ENCODE measurements at places on chromosomes 1 and 21. TPM values are rescaled to one million over a fixed set of nuclear protein-coding genes. Genes with fewer than 3 reads are reported as not detected.
A peak's percentile ranks its signal among the peaks of the same experiment; 100 is the strongest.

- DNase-seq: no peak
- H3K4me1 ChIP-seq: no peaks in the 10 kb centered on the region
- H3K4me3 ChIP-seq: no peak overlapping the region
- no peak overlapping the region for H3K27ac ChIP-seq
- no peaks in the 10 kb centered on the region for H3K36me3 ChIP-seq
- no peaks in the 10 kb centered on the region for H3K27me3 ChIP-seq
Measured at GRCh38 chr1:58629031-58629462, 52.0 kb upstream of the TACSTD2 start.

- no peak overlapping the region for H3K27ac ChIP-seq
- peaks cover 4% of the 10 kb centered on the region for H3K4me1 ChIP-seq
- H3K27me3 ChIP-seq: no peaks in the 10 kb centered on the region
Measured at GRCh38 chr21:32710069-32710784, 17.6 kb downstream of the SYNJ1 start.

GRCh38 chr1:203590603-203591002 lies 36.0 kb upstream of the ATP2B4 start:
- H3K27ac ChIP-seq: no peak overlapping the region
- H3K36me3 ChIP-seq: no peaks in the 10 kb centered on the region
- DNase-seq: no peak
- H3K27me3 ChIP-seq: no peaks in the 10 kb centered on the region
- no peak overlapping the region for H3K4me3 ChIP-seq
- no peaks in the 10 kb centered on the region for H3K4me1 ChIP-seq

ZCCHC17 gene
- total RNA-seq: 18.7 TPM

DNA sequence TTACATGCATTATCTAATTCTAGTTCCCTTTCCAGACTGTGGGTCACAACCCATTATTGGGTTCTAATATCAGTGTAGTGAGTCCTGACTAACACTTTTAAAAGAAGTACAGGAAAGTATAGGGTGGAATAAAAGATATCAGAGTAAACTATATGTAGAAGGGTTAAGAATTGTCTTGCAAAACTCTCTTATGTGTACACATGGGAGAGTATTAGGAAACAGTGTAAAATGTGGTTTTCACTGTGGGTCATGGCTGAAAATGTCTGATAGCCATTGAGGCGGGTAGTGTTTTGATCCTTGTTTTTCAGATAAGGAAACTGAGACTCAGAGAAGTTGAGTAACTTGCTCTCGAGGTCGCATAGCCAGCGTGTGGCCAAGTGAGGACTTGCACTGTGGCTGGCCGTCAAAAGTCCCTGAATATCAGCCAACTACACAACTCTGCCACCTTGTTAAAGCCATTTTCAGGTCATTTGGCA lies 18.5 kb upstream of the MTARC1 start:
- H3K4me1 ChIP-seq: no peaks in the 10 kb centered on the region
- no peaks in the 10 kb centered on the region for H3K36me3 ChIP-seq
- peak overlapping the region; percentile 55 for H3K27ac ChIP-seq
- no peak overlapping the region for H3K4me3 ChIP-seq
- no peak for DNase-seq
- no peaks in the 10 kb centered on the region for H3K27me3 ChIP-seq

TSPEAR gene
- total RNA-seq: not detected

GRCh38 chr1:115135681-115136080 lies 46.4 kb upstream of the TSPAN2 start:
- no peak for DNase-seq
- no peak overlapping the region for H3K27ac ChIP-seq
- H3K36me3 ChIP-seq: no peaks in the 10 kb centered on the region
- H3K4me3 ChIP-seq: no peak overlapping the region

DNA sequence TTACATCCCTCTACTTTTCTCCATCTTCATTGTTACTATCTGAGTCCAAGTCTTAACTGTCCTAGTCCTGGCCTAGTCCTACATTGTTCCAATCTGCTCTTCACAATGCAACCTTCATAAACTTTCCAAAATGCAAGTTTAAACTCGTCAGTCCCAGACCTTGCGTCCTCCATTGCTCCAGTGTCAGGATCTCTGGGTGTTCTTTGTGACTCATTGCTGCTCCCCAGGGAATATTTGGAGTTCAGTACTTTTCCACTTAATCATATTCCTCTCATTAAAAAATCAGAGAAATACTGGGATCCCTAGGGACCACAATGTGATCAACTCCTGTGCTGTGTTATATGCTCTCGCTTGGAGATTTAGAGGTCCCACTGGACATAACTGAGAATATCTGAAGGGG lies 18.0 kb upstream of the KPRP start:
- H3K36me3 ChIP-seq: no peaks in the 10 kb centered on the region
- no peaks in the 10 kb centered on the region for H3K27me3 ChIP-seq
- no peak for DNase-seq
- H3K27ac ChIP-seq: no peak overlapping the region

DNA sequence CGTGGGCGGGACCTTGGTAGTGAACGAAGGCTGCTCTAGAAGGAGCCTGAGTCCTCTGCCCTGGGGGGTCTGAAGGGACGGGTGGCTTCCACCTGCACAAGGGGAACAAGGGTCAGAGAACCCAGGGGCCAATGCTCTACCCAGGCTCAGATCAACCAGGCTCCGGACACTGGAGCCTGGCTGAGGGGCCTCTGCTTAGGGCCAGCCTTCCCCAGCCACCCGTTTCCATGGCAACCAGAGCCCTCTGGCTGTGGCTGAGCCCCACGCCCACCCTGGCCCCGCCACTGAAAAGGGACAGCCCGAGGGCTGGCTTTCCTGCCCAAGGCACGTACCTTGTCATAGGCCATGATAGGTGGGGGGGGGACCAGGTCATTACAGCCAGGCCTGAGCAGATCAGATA lies 724.6 kb downstream of the PTPRU start:
- peaks cover 14% of the 10 kb centered on the region for H3K27me3 ChIP-seq
- H3K27ac ChIP-seq: no peak overlapping the region
- no peaks in the 10 kb centered on the region for H3K4me1 ChIP-seq
- no peak for DNase-seq

GRCh38 chr1:6002714-6003501 lies 10.7 kb upstream of the NPHP4 start:
- H3K4me3 ChIP-seq: no peak overlapping the region
- H3K27me3 ChIP-seq: peaks cover 3% of the 10 kb centered on the region
- H3K27ac ChIP-seq: no peak overlapping the region

DNA sequence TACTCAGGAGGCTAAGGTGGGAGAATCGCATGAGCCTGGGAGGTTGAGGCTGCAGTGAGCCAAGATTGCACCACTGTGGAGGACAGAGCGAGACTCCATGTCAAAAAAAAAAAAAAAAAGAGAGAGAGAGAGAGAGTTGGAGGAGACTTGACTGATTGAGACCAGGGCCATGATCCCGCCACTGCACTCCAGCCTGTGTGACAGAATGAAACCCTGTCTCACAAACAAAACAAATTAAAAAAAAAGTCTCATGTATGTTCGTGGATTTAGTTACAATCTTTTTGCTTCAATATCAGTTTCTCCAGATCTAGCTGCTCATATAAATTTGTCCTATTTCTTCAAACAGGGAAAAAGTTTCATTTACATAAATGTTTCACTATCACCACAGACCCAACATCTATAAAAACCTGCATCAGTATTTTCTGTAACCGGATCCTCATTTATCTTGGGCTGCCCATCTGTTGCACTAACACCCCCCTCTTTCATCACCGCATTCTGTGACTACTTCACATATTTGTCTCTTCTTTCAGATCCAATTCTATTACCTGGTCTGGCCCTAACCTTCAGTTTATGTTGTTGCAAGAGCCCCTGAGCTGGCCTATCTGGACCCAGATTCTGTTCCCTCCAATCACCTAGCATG lies 127.0 kb downstream of the GREM2 start:
- H3K4me1 ChIP-seq: no peaks in the 10 kb centered on the region
- no peak overlapping the region for H3K27ac ChIP-seq
- H3K27me3 ChIP-seq: no peaks in the 10 kb centered on the region
- no peaks in the 10 kb centered on the region for H3K36me3 ChIP-seq
- no peak overlapping the region for H3K4me3 ChIP-seq

GRCh38 chr1:232318143-232318542 lies 311.8 kb downstream of the SIPA1L2 start:
- no peak overlapping the region for H3K4me3 ChIP-seq
- no peak for DNase-seq
- no peak overlapping the region for H3K27ac ChIP-seq
- no peaks in the 10 kb centered on the region for H3K27me3 ChIP-seq
- no peaks in the 10 kb centered on the region for H3K36me3 ChIP-seq

DNA sequence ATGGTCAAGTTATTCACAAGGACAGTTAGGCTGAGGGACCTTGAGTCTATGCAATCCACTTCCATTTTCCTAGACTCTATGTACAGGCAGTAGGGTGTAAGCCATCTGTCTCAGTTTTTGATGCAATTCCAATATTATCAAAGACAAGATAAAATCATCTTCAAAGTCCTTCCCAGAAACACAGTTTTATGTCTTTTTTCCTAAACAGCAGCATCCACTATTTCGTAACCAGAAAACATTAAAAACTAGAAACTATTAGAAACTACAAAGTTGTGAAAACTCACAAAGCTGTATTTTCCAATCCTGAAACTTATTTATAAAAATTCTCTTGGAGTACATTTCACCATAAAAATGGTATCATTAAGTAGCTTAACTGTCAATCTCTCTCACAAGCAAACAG lies 93.8 kb downstream of the EPS15 start:
- DNase-seq: no peak
- H3K27me3 ChIP-seq: no peaks in the 10 kb centered on the region
- no peaks in the 10 kb centered on the region for H3K4me1 ChIP-seq
- H3K27ac ChIP-seq: no peak overlapping the region
- H3K4me3 ChIP-seq: no peak overlapping the region
- peaks cover 9% of the 10 kb centered on the region for H3K36me3 ChIP-seq

ATP5PF gene
- total RNA-seq: 56.9 TPM

GRCh38 chr1:22745669-22746585 lies 35.3 kb downstream of the EPHB2 start:
- DNase-seq: peak; percentile 76
- peaks cover 26% of the 10 kb centered on the region for H3K4me1 ChIP-seq
- no peaks in the 10 kb centered on the region for H3K27me3 ChIP-seq
- peak overlapping the region; percentile 22 for H3K27ac ChIP-seq

PLA2G4A gene
- 4.5 TPM for total RNA-seq

DNA sequence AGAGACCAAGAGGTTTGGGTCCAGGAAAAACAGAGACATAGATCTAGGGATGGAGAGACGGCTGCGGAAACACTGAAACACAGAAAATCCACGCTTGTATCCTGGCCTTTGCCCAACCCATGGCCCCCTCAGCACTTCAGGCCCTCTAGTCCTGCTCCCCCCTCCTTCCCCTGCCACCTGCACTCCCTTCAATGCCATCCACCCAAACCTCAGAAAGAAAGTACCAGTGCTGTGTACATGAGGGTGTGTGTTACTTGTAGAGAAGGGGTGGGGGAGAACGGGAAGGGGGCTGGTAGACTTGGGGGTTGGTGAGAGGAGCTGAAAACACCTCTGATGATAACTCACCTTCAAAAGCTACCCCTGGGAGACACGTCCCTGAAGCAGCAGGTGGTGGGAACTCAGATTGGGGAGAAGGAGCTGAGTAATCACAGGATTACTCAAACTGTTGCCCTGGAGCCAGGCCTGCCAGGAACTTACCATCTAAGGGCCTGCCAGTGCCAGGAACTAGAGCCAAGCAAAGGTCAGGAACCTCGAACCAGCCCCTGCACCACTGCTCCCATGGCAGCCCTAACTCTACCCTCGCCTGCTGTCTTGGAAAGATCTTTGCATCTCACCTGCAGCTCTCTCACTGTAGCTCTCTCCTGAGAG lies 11.5 kb downstream of the RORC start:
- H3K36me3 ChIP-seq: no peaks in the 10 kb centered on the region
- H3K27ac ChIP-seq: no peak overlapping the region
- H3K27me3 ChIP-seq: no peaks in the 10 kb centered on the region
- no peaks in the 10 kb centered on the region for H3K4me1 ChIP-seq

DNA sequence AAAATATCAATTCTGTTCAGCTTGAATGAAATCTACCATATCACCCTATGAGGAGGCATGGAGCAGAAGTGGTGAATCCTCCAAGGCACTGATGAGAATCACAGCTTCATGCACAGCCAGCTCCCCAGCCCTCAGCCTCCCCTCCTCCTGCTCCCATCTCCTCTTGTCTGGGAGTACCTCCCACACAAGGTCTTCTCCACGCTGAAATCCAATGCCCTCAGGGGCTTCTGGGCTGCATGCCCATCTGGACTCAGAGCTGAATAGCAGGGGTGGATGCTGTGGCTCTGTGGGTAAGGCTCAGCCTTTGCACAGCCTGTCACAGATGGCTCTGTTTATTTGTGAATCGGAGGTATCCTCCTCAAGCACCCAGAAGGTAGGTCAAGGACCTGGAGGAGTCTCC lies 48.6 kb downstream of the KCNC4 start:
- no peak overlapping the region for H3K4me3 ChIP-seq
- H3K4me1 ChIP-seq: no peaks in the 10 kb centered on the region
- no peak overlapping the region for H3K27ac ChIP-seq

PADI3 gene
- not detected for total RNA-seq

- H3K27ac ChIP-seq: peak overlapping the region; percentile 98
- H3K4me1 ChIP-seq: peaks cover 21% of the 10 kb centered on the region
- H3K4me3 ChIP-seq: no peak overlapping the region
- no peaks in the 10 kb centered on the region for H3K27me3 ChIP-seq
- no peak for DNase-seq
- H3K36me3 ChIP-seq: no peaks in the 10 kb centered on the region
Measured at GRCh38 chr1:111509997-111510375, 6.6 kb upstream of the ADORA3 start.

SLC2A5 gene
- 8.0 TPM for total RNA-seq

DNA sequence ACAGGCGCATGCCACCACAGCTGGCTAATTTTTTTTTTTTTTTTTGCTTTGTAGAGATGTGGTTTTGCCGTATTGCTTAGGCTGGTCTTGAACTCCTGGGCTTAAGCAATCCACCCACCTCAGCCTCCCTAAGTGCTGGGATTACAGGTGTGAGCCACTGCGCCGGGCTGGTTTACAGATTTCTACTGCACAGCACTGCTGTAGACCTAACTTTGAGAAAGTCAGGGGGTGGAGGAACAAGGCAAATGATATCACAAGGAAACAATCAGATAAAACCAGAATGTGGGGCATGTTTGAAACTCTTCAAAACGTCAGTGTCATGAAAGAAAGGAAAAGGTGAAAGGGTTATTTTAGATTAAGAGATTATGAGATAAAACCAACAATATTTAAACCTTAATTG lies 45.3 kb downstream of the URB2 start:
- DNase-seq: no peak
- H3K27me3 ChIP-seq: no peaks in the 10 kb centered on the region
- no peak overlapping the region for H3K4me3 ChIP-seq
- H3K36me3 ChIP-seq: no peaks in the 10 kb centered on the region
- H3K27ac ChIP-seq: no peak overlapping the region

NPHS2 gene
- not detected for total RNA-seq

Measured in transverse colon (tissue), 4 donors.